ENCODE measurements at places on chromosomes 1 and 21.
A peak's percentile ranks its signal among the peaks of the same experiment; 100 is the strongest.

DNA sequence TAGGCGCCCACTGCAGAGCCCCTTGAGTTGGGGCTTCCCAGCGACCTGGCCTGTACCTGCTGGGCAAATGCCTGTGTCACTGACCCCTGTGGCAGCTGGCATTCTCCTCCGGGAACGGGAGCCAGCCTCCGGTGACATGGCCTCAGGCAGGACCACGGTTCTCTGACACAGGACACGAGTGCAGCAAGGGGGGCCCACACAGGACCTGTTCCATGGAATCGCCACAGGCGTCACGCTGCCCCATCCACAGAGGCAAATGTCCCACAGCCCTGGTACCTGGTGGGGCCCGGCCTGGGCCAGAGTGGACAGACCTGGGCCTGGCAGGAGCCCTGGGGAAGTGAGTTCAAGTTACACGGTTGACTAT, 2.6 kb downstream of the ITGB2 start:
- no peak for DNase-seq

- no peak for DNase-seq
These were observed 7.5 kb downstream of the MINDY1 start for GRCh38 chr1:150999051-150999674.

DNA sequence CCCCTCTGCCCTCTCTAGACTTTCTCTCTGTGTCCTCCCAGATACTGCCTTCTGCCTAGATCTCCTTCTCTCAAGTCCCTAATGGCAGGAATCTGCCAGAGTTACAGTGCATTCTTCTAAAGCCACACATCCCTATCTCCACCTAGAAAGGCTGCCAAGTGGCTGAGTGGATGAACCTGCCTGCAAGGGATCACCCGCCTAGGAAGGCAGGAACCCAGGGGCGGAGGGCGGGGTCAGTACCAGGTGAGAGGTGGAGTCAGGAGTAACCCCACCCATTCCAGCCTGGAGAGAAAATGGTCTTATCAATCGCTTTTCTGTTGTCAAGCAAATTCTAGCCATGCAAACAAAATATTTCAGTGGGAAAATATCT, 60.8 kb downstream of the BCAR3 start:
- DNase-seq: no peak

GRCh38 chr1:12760256-12760795, 13.2 kb upstream of the PRAMEF12 start:
- no peak for DNase-seq

- peak; percentile 47 for DNase-seq
These were observed 87.8 kb downstream of the PRKAB2 start for GRCh38 chr1:147084273-147085096.

DNA sequence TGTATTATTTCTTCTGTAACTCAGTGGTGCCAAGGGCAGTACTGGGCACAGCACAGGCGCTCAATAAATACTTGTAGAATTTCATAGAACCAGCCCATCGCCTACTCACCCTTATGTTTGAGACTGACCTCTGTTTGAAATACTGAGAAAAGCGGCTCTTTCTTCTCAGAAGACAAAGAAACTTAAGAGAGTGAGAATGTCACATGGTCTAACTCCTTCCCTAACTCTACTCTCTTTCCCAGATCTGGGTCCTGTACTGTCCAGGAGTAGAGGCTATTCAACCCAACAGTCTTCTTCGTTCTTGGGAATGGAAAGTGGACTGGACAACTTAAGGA, 4.2 kb downstream of the IGSF8 start:
- no peak for DNase-seq

Measured in activated T-helper 1 cell treated with Interleukin-2 at 50 U/mL for 16 hours (primary cell).